SW480 (cell line): ENCODE measurements at places on chromosomes 7 and 10.

DNA sequence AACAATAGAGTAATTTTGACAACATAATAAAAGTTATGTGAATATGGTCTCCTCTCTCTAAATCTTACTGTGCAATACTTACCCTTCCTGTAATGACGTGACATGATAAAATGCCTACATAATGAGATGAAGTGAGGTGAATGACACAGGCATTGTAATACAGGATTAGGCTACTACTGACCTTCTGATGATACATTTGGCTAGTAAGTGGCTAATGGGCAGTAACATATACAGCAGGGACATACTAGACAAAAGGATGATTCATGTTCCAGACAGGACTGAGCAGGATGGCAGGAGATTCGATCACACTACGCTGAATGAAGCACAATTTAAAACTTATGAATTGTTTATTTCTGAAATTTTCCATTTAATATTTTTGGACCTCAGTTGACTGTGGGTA is 4.7 kb downstream of the C10orf88 start:
- no peak for DNase-seq

DNA sequence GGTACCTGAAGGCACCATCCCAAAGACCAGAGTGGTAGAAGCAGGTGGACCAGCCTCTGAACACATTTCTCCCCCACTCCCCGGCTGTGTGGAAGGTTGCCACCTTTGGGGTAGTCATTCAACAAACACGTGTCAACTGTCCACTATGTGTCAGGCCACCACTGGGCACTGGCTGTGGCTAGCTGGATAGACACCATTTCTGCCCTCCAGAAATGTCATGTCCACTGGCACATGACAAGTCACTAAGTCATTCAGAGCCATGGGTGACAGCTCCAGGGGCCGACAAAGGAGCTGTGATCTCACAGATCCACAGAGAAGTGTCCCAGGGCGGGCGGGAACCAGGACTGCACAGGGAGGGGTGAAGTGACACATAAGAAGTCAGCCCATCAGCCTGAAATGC is 99.6 kb downstream of the EGFR start:
- no peak for DNase-seq

- DNase-seq = no peak
These were observed 629.0 kb upstream of the PFKP start for GRCh38 chr10:2438248-2438939.

- no peak for DNase-seq
These were observed 123.9 kb downstream of the SEMA3C start for GRCh38 chr7:80794631-80795573.

GRCh38 chr10:27457966-27458365 is 46.1 kb upstream of the RAB18 start:
- no peak for DNase-seq

- no peak for DNase-seq
These were observed 35.7 kb downstream of the PRKG1 start for GRCh38 chr10:51109801-51110533.

DNA sequence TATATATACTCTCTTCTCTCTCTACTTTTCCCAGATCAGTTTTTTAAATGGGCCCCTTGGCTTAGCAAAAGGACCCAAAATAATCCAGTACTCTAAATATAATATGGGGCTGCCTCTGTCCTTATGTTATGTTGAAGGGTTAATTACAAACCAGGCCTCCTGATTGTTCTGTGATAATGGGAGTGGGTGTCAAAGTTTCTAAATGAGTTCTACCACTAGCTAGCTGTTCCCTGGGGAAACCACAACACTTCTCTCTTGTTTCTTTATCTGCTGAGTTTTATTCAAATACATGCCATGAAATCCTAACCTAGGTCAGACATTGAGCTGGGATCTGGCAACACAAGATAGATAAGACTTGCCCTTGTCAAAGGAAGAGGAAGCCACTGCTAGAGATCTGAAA is 3.8 kb downstream of the HTR5A start:
- DNase-seq = no peak

- DNase-seq = no peak
These were observed 25.9 kb upstream of the ACSL5 start for GRCh38 chr10:112347709-112348671.

DNA sequence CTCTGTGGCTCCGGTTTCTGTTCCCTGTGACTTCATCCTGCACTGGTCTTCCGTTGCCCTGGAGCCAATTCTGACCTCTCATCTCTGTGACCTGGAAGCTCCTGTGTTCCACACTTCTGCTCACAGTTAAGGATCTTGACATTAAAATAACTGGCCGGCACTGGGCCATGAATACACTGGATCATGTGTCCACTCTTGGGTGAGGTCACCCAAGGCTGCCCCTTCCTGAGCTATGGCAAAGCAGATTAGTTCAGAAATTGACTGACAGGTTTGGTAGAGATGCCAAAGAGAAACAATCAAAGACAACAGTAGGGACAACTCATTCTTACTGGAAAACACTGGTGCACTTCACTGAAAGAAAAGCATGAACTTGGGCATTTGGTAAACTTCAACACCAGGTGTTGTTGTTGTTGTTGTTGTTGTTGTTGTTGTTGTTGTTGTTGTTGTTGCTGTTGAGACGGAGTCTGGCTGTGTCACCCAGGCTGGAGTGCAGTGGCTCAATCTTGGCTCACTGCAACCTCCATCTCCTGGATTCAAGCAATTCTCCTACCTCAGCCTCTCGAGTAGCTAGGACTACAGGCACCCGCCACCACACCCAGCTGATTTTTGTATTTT is 36.7 kb upstream of the GRID1 start:
- DNase-seq = no peak

DNA sequence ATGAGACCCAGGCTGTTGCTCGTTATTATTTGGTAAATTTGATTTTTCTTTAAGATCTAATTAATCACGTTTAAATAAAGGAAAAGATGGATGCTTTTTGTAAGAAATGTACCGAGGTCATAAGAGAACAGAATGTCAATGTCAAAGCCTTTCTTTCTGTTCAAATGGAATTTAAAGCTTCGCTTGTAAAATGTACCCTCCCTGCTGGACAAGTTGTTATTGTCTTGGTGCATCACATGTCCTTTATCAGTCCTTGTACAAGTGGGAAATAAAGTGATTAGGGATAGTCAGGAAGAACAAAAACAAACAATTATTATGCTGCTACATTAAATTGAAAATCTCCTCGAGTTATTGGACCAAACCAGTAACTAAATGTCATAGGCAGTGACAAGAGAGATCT is 363.2 kb downstream of the PHTF2 start:
- DNase-seq = no peak

DNA sequence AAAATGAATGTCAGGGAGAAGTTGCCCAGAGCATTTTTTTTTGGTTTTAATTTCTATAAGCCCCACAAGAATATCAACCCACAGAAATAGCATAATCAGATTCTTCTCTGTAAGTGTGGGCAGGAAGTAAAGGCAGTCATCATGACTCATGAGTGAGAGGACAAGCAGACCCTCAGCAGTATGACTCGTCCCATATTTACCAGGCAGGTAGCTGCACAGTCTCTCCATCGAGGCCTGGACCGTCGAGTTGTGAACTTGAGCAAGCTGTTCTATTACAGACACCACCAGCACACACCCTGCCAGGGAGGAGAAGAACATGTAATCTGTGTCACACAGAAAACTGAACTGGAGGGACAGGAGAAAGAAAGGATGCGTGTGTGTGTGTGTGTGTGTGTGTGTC is 37.8 kb downstream of the AOAH start:
- peak; percentile 43 for DNase-seq

DNA sequence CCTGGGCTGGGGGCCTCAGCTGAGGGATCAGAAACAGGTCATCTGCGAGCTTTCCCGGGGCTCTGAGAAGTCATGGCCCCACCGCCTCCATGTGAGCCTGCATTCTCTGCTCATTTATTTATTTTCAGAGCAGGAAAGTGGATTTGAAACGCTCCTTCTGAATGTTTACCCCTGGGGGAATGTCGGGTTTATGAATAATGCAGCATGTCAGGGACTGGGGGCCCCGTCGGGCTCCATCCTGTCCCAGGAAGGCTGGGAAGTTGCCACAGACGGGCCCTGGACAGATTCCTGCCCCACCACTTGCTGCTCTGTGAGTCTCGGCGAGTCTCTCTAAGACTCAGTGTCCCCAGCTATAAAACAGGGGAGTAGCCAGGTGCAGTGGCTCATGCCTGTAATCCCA is 11.9 kb upstream of the GTF2IRD1 start:
- DNase-seq = no peak

DNA sequence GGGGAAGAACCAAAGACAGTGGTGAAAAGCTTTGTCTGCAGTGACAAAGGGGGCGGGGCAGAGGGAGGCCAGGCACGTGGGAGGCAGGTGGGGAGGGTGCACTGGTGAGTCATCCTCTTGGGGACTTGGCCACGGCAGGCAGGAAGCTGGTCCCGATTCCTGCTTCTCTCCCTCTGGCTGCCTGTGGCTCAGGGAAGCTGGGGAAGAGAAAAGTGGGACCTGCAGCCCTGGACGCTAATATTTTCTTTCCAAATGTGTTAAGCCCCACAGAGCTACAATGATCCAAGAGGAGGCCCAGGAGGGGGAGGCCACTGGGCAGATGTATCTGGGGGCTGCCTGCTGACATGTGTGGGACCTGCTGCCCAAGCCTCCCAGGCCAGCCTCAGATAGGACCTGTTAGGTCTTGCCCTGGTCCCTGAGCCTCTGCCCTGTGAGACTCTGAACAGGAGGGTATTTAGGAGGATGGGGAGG is 231.8 kb downstream of the KCNMA1 start:
- DNase-seq = peak; percentile 91

- peak; percentile 34 for DNase-seq
These were observed 24.3 kb downstream of the SLC25A28 start for GRCh38 chr10:99595770-99596465.

DNA sequence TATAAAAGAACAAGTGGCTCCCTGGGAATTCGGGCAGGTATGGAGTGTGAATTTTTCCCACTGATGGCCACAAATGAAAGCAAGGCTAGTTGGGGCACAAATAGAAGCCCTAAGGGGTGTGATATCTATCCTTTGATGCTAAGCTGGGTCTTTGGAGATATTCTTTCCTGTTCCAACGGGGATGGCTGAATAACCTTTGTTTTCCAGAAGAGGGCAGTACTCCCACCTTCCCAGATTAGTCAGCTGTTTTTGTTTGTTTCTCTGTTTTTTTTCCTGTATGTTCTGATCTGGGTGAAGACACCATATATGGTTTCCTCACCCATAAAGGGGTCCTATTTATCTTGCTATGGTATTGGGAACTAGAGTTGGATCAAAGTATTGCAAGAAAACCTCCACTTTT is 947.7 kb upstream of the SORCS1 start:
- DNase-seq = no peak

- DNase-seq = no peak
These were observed 95.3 kb downstream of the RNF32 start for GRCh38 chr7:156735851-156736250.

- DNase-seq = no peak
These were observed 27.3 kb downstream of the MDFIC start for GRCh38 chr7:114949231-114949630.

- no peak for DNase-seq
These were observed 63.8 kb downstream of the SLC37A3 start for GRCh38 chr7:140334341-140335057.

GRCh38 chr10:68165643-68166042 is 56.4 kb downstream of the MYPN start:
- DNase-seq = no peak

DNA sequence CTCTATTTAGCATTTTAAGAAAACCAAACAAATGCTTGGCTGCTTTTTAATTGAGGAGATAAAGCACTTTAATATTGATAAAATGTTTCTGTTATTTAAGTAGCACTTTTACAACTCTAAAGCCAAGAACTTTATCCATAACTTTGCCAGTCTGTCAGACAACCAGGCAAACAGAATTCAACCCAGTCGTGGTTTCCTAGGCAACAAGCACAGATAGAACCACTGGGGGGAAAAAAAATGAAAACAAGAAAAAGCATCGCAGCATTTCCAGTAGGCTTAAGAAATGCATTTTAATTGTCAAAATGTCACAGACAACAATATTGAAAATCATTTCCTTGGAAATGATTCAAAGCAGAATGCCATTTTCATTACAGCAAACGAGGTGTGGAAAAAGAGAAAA is 323.4 kb downstream of the PARD3 start:
- DNase-seq = no peak

DNA sequence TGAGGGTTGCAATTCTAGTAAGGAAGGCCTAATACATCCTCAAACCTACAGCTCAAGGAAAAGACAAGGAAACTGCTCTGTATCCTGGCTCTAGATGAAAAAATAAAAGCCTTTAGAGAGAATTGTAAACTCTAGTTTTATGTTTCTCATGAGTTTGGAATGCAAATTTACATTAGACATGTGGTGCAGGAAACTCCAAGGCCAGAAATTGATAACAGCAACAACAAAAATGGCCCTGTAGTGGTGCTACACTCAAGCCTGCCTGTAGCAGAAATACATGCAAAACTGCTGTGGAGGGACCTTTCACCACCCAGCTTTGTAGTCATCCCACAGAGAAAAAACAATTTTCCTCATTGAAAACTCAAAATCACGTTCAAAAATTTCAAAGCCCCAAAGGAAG is 546.7 kb upstream of the LRRN3 start:
- no peak for DNase-seq
